ENCODE measurements at places on chromosomes 12 and 14.

DNA sequence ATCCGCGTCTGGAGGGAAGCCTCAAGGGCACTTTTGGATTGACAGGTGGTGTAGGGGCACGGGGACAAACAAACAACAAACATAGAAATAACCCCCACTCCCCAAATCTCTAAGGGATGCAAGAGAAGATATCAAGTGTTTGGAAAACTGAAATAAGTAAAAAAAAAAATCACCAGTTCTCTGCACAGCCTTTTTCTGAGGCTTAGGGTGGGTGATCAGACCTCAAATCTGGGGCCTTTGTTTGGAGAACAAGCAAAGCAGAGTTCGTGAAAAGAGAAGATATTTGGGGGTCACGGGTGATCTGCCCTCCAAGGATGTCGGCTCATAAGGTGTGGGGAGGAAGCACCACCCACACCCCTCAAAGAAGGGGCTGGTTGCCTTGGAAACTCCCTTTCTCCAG, 10.7 kb downstream of the TBX5 start:
- no peak for DNase-seq

DNA sequence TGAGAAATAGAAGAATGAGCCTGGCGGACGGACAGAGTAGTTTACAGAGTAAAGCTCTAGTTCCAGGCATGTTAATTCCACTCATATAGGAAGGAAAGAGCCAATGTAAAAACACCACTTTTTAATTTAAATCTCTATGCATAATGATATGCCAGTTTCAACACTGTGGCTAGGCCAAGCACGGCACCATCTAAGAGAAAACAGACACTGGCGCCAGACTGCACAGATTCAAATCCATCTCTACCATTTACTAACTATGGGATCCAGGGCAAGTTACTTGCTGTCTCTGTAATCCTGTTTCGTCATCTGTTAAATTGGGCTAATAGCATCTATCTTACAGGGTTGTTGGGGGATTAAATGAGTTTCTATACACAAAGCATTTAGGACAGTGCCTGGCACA, 27.5 kb downstream of the RMST start:
- DNase-seq = no peak

- DNase-seq = no peak
These were observed 178.3 kb downstream of the IPO8 start for GRCh38 chr12:30517320-30517719.

- peak; percentile 58 for DNase-seq
These were observed 8.1 kb upstream of the EIF2S3B start for GRCh38 chr12:10497602-10498001.

DNA sequence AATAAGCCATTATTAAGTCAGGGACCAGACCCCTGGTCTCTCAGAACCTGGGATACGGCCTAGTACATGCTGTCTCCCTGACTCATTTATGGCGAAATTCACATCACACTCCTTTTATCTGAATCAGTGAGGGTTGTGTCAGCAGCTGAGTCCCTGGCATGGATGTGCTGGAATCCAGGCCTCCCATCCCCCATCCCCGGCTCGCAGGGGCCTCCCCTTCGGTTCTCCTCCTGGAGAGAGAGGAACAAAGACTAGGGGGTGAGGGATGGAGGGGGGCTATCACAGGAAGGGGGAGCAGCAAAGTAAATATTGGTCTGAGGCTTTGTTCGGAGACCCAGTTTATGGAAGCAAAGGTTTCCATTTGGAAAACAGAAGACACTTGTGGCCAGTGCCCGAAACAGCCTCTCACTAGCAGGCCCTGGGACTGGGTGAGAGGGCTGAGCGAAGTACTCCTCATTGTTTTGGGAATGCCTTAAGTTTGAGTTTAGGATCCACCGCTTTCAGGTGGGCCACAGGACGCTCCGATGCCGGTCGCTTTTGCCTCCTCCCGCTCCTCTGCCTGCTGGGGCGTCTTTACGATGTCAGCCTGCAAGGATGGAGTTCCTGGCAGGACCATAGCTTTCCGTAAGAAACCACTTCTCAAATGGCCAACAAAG, 145.0 kb downstream of the PRKCH start:
- DNase-seq = no peak

DNA sequence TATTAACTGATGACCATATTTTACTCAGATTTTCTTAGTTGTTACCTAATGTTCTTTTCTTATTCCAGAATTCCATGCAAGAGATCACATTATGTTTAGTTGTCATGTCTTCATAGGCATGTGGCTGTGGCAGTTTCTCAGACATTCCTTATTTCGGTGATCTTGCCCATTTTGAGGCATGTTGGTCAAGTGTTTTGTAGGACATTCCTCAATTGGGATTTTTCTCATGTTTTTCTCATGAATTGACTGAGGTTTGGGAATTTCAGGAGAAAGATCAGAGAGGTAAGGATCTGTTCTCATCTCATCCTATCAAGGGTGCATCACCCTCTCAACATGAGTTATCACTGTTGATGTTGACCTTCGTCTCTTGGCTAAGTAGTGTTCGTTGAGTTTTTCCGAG, 81.3 kb downstream of the CHST11 start:
- DNase-seq = no peak

- DNase-seq = no peak
These were observed 4.0 kb upstream of the TESPA1 start for GRCh38 chr12:54988402-54989054.

- DNase-seq = no peak
These were observed 5.8 kb downstream of the NID2 start for GRCh38 chr14:52063052-52063462.

DNA sequence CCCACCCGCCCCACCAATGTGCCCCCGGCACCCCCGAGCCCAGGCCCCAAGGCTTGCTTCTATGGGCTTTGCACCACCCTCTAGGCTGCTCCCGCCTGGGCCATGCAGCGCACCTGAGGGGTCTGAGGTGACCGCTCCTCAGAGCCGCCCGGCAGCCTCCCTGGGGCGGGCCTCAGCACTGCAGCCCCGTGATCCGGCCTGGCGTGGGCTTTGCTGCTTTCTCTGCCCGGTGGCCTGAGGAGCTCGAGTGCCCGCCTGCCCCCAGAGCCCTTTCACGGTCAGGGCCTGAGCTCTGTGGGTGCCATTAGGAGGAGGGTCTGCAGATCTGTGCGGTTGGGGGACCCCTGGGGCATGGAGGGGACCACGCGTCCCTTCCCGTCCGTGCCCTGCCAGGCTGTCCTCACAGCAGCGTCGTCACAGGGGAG, 6.2 kb downstream of the MTA1 start:
- no peak for DNase-seq

- DNase-seq = no peak
These were observed 9.1 kb downstream of the SCAF11 start for GRCh38 chr12:45981075-45981837.

DNA sequence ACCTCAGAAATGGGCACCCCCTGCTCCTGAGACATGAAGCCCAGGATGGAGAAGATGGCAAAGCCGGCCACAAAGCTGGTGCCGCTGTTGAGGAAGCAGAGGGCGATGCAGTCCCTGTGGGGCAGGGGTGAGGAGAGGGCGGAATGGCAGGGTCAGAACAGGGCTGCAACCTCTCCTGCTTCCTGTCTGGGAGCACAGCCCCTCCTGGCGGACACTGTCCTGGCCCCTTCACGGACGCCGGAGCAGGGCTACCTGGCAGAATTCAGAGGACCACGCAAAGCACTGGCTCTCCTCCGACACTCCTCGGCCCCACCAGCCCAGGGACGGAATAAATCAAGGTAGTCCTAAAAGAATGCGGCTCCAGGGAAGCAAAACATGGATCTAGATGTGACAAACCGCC, 12.4 kb upstream of the SLC6A12 start:
- DNase-seq = no peak

DNA sequence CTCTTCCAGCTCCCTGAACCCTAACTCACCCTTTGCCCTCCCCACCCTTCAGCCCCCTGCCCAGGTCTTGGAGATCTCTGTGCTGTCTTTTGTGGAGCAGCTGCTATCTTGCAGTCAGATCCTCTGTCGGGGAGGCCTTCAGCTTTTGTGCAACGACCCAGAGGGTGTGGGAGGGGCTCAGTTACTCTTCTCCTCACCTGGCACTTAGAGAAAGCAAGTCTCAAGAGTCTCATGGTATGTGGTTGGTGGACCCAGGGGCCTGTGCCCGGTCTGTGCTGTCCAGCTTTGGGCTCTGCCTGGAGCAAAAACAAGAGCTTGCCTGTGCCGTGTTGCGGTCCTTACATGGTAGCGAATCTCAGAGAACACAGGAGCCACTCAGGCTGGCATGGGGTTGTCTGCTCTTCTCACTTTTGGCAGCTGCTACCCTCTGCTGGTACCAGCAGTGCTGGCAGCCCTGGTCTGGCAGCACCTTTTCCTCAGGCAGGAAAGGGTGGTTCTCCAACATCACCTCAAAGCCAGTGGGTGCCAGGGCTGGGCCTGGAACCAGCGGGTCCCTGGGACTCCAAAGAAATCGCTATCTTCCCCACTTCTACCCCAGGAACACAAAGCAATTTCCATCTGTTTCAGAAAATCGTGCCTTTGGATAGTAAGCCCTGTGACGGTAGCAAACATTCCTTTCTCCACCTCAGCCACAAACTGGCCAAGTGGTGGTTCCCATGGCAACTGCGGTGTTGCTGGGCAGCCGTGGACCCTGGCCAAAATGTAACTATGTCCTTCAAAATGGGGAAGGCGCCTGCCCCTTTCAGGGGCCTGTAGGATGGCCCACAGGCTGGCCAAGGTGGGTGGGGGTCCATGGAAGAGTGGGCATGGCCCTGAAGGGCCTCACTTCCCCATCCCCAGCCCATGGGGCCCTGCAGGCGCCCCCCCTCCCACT, 90.0 kb downstream of the RIN3 start:
- peak; percentile 68 for DNase-seq

DNA sequence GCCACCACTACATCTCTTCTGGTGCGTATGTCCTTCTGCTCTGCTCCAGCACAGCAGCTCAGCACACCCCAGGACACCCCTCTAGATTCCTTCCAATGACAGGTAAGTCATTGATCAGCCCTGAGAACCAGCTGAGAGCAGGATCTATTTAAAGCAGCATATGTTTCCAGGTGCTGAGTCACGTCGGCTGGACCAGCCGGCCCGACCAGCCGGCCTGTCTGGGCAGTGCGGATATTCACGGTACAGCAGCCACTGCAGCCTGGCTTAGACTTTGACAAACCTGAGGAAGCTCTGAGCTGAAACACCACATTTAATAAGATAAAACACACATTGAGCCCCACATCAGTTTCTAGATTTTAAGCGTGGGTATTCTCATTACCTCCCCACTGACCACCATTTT, 31.8 kb upstream of the RPH3A start:
- DNase-seq = no peak

- DNase-seq = no peak
These were observed 48.5 kb upstream of the TSPAN11 start for GRCh38 chr12:30878024-30878423.

GRCh38 chr12:95201056-95201670, 16.1 kb downstream of the FGD6 start:
- no peak for DNase-seq

GRCh38 chr14:33364466-33364865, 425.8 kb downstream of the NPAS3 start:
- DNase-seq = no peak

DNA sequence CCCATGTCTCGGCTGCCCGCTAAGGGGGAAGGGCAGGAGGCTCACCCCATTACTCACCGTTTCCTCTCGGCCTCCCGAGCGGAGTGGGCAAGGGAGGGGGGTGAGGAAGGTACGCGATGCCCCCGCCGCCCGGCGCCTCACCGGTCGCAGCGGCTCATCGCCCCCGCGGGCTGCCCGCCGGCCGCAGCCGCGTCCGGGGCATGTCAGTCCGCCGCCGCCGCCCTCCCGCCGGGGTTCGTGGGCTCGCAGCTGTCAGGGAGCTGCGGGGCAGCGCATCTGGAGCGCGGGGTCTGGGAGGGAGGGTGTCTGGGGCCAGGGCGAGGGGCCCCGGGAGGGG, 461 bp downstream of the SLC8A3 start:
- DNase-seq = no peak

GRCh38 chr12:1820191-1820895, at the start of gene LRTM2:
Gene LRTM2, plus strand, starts transcription at chr12:1820565. Its CDS starts 7,584 bp downstream, at chr12:1828149.
- DNase-seq = no peak

GRCh38 chr12:97960741-97961608, 498.4 kb downstream of the RMST start:
- DNase-seq = no peak

- DNase-seq = no peak
These were observed 184.7 kb downstream of the TSPAN9 start for GRCh38 chr12:3261782-3262359.

DNA sequence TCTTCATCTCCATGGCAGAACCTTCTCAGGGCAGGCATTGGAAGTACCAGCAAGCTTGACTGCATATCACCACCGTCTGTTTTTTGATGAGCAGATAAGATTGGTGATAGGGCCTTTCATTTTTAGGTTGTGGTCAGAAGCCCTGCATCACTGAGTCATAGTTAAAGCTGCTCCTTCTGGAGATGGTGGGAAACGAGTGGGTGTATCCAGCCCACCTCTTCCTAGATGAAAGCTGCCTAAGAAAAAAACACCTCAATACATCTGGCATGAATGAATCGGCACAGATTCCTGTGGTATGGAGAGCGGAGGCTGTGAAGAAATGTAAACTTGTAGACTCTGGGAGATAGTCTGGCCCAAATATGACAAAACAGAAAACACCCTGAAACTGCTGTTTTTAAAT, 248.7 kb upstream of the EGLN3 start:
- DNase-seq = no peak

DNA sequence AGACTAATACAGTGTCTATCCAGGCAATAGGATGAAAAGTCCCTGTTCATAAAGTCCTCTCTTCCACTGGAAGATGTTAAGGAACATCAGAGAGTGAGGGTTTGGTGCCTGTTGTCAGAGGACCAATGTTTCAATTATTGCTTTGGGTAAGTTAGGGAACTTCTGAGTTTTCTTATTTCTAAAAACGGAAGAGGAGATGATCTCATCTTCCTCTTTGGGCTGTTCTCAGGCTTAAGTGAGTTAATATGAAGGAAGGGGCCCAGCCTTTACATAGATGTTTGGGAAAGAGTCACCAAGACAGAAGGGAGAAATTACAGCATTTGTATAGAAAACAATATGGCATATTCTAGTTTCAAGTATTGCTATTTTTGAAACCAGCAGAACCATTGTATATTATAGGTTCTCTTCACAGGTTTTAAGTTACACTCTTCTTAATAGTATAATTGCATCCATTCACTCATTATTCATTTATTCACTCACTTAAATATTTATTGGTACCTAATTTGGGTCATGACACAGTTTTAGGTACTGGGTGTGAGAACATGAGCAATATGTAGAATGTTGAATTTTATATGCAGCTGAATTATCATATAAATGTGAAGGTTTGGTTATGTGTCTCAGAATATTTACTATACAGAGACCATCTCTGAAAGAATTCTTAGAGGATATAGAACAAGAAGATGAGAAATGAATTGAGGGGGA, 68.5 kb upstream of the LRIG3 start:
- DNase-seq = no peak

Measured in CD4-positive, alpha-beta T cell treated with Interleukin-1 beta for 1 hour (primary cell).